ENCODE measurements at places on chromosomes 4 and X. TPM values are rescaled to one million over a fixed set of nuclear protein-coding genes. Genes with fewer than 3 reads are reported as not detected.

The UGT8 gene
- 25.5 TPM for total RNA-seq

The ADAMTS3 gene
- total RNA-seq = not detected

The HELQ gene
- 13.8 TPM for total RNA-seq

The PCDH11X gene
- not detected for total RNA-seq

Data from stomach (tissue), 19 donors.